Activated T-cell treated with anti-CD3 and anti-CD28 coated beads for 4 hours (primary cell): ENCODE measurements at places on chromosomes 2 and 18.

DNA sequence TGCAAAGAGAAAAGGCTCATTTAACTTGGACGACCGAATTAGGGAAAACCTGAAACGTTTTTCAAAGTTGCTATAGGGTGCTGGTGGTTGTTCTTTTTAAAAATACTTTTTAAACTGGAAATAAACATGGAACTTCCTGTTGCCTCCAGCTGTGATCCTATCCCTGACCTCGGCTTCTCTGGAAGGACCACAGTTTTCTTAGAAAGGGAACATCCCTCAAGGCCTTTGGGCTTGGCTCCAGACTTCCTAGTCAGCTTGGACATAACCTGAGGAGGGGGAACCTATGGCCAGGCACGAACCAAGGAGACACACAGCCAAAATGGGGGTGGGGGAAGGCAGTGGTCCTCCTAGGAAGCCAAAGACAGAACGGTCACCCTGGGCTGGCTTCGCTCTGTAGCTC, 57.7 kb downstream of the CENPO start:
- DNase-seq: no peak

GRCh38 chr18:22734105-22734661, 198.9 kb upstream of the RBBP8 start:
- DNase-seq: no peak

DNA sequence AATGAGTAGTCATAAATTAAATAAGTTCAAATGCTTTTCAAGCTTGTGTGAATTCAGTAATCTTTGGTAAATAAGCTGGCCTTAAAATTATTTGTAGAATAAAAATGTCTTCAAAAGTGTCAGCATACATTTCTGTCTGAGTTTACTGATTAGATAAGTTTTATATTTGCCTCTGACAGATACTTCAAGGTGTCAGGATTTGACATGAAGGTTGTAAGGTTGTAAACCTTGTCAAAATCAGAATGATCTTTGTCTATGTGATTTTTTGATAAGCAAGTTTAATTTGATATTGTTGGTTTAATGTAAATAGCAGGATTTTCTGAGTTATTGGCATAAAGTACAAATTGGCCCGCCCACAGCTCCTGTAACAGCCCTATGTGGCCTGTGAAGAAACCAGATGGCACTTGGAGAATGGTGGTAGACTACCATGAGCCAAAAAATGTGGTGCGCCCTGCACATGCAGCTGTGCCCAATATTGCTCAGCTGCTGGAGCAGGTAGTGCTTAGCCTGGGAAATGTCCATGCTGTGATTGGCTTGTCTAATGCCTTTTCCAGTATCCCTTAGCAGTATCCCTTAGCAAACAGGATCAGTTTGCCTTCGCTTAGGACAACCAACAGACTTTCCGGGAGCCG, 188.0 kb upstream of the SPHKAP start:
- DNase-seq: no peak

DNA sequence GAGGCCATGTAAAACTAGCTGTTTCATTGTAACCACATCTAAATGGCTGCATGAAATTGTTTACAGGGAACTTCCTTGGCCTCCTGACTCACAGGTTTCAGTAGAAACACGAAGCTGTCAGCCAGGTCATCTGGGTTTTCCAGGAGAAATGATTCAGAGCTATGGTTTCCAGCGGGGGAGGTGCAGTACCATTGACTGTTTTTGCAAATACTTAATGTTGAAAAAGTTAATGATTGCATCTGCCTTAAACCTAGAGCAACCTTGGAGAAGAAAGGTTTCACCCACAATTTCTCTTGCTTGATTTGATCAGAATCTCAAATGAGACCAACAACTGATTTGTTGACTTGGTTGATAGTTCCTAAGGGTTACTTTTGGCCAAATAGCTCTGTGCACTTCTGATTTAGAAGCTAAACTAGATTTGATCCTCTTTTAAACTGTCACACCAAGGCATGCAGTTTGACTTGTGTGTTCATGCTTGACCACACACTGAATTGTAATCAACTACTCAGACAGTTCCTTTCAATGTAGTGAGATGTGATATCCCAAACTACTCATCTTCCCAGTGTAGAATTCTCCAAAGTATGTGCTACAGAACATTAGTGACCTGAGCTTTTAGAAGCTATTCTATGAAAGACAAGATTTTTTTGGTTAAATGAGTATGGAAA, 193.5 kb upstream of the CHST9 start:
- no peak for DNase-seq

- DNase-seq: no peak
These were observed 35.6 kb downstream of the EHBP1 start for GRCh38 chr2:62741127-62741526.

- DNase-seq: no peak
These were observed 10.5 kb downstream of the SOCS6 start for GRCh38 chr18:70299393-70299792.

DNA sequence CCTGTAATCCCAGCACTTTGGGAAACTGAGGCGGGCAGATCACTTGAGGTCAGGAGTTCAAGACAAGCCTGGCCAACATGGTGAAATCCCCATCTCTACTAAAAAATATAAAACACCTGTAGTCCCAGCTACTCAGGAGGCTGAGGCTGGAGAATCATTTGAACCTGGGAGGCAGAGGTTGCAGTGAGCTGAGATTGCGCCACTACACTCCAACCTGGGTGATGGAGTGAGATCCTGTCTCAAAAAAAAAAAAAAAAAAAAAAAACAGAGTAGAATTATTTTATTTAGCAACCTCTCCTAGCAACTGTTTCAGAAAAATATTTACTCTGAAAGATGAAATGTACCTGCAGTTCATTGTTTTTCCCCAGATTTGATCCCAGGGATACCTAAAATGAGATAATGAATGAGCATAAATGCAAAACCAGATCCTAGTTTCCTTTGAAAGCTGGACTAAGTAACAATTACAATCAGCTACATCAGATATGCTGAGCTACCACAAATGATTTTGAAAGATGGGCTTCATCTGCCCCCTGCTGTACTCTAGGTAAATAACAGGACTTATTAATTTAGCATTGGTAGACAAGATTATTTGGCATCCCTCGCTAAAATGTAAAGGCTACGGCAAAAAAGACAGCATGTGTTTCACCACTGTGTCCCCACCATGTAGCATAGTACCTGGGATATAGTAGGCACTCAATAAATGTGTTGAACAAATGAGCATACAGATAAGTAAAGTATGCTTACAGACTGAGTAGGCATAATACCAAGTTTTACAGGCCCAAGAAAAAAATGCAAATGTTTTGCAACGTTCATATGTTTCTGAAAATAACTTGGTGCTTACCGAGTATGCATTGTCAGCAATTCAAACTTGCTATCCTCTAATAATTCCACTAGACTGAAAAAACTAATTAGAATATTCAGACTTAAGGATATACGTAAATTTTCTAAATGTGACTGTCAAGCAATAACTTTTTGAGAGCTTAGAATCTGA, 102.5 kb downstream of the ATL2 start:
- DNase-seq: peak; percentile 4

DNA sequence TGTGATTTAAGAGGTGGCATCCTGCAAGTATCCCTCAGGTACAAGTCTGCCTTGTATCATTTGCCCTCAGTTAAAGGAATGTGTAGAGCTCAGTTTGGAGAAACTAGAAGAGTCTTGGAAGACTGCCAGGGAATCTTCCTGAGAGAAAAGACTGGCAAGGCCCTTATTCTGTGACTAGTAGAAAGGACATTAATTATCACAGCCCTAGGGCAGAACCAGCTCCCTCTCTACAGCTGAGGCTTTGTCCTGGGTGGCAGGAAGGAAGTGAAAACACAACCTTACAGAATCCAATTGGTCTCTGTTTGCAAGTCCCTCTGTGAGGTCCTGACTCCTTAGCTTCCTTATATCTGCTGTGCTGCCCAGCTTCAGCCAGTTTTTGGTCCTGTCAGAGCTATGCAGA, 385.9 kb upstream of the CYRIA start:
- no peak for DNase-seq

DNA sequence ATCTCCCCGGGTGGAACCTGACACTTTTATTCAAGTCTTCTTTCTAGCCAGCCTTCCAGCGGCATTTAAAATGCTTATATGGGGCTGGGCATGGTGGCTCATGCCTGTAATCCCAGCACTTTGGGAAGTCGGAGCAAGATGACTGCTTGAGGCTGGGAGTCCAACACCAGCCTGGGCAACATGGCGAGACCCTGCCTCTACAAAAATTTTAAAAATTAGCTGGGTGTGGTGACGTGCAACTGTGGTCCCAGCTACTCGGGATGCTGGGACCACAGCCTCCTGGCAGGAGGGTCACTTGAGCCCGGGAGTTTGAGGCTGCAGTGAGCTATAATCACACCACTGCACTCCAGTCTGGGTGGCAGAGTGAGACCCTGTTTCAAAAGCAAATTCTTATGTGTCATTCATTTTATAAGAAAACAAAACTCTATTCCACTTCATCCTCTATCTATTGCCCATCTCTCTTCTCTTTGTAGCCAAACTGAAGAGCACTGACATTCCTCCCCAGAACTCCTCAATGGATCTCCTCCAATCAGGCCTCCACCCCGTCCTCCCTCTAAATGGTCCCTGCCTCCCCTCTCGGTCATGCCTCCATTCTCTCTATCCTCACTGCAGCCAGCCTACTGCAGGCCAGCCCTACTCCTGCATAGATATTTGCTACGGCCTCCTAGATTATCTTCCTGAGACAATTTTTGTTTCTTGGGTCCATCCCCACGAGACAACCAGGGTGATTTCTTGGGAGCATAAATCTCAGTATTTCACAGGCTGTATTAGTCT, 18.0 kb upstream of the RHOB start:
- DNase-seq: no peak

DNA sequence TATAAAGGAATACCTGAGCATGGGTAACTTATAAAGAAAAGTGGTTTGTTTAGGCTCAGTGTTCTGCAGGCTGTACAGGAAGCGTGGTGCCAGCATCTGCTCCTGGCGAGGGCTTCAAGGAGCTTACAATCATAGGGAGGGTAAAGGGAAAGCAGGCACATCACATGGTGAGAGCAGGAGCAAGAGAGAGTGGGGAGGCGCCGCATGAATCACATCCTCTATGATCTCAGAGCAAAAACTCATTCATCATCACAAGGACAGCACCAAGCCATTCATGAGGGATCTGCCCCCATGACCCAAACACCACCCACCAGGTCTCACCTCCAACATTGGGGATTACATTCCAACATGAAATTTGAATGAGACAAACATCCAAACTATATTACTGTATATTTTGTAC, 32.5 kb downstream of the R3HDM1 start:
- DNase-seq: no peak

- no peak for DNase-seq
These were observed 143.0 kb upstream of the SOX11 start for GRCh38 chr2:5548991-5549715.

GRCh38 chr2:42116195-42117181, 52.7 kb upstream of the EML4 start:
- DNase-seq: no peak

DNA sequence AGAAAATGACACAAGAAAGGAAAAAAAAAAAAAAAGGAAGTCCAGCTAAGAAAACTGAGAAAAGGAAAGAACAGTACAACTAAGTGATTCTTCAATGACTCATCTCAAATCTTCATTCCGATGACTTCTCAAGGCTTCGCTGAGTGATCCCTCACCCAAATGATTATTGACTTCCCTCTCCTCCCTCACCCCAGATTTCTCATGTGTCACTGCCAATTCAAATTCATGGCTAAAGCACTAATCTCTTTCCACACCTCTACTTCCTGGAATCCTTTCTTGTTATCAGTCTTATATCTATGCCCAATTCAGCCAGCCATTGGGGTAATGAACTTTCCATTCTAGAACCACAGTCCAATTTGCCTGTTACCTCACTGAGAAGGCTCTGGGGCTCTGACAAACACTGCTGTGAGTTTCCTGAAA, 7.2 kb upstream of the ABCB11 start:
- no peak for DNase-seq

- DNase-seq: no peak
These were observed 124.0 kb downstream of the TMEM200C start for GRCh38 chr18:5771343-5771742.

DNA sequence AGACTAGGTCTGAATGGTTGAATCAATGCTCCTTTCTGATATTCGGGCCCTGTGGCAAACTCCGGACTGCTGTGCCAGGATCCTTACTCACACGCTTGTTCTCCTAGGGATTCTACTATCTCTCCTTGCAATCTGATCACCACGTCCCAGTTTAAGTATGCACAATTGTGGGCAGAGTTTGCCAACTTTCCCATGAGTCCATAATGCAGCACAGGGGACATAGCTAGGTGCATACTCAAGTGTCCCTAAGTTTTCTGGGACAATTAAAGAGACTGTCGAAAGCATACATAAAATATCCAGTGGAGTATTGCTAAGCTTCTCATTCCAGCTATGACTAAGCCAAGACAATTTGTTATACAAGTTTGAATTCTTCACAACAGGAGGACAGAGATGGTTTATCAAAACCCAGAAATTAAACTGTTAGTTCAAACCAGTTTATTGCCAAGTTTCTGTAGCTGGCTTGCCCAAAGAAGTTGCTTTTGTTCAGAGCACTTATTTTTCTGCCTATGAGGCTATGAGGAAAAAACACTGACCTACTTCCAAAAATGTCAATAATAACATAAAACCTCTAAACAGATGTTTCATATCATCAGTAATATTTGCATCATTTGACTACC, 136.1 kb downstream of the EXOC6B start:
- no peak for DNase-seq

- DNase-seq: no peak
These were observed 150.1 kb upstream of the RIOK3 start for GRCh38 chr18:23302851-23303527.

DNA sequence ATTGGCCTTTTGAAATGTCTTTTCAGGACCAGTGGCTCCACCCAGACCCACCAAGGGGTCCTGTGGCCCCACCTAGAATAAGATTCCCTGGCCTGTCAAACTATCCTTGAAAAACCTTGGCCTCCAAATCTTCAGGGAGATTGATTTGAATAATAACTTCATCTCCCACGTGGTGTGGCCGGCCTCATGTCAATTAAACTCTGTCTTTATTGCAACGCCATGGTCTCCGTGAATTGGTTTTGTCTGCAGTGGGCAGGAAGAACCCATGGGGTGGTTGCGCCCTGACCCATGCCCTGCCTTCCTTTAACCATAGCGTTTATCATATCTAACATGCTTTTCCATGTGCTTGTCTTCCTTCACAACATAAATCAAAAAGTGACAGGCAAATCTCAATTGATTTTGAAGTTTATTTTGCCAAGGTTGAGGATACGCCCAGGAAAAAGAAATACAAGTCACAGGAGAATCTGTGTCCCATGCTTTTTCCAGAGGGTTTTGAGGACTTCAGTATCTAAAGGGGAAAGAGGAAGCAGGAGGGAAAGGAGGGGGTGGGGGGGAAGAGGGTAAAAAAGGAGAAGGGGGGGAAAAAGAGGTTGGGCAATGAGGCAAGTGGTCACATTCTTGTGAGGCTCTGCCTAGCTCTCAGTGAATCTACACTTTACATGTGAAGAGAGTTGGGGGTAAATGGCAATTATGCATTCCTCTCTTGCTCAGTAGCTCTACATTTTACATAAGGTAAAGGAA, 66.5 kb upstream of the CABLES1 start:
- no peak for DNase-seq

- no peak for DNase-seq
These were observed 18.8 kb downstream of the TGOLN2 start for GRCh38 chr2:85308896-85309555.

DNA sequence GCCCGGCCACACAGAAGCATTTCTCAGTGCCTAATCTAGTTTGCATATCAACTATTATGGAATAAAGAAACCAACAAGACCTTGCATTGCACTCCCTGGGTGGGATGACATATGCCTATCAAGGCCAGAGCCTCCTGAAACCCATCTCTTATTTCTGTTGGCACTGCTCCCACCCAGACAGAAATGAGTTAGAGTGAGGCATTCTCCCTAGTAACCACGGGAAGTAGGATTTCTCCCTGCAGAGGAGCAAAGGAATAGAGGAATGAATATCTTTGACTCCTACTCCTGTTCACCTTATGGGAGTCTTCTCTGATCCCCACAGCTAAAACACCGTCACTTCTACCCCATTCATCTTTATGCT, 24.2 kb upstream of the SCYGR1 start:
- no peak for DNase-seq
